ENCODE measurements at places on chromosomes 1 and 21.

GRCh38 chr1:204079608-204079999 lies 6.7 kb downstream of the SOX13 start:
- peak; percentile 35 for DNase-seq

DNA sequence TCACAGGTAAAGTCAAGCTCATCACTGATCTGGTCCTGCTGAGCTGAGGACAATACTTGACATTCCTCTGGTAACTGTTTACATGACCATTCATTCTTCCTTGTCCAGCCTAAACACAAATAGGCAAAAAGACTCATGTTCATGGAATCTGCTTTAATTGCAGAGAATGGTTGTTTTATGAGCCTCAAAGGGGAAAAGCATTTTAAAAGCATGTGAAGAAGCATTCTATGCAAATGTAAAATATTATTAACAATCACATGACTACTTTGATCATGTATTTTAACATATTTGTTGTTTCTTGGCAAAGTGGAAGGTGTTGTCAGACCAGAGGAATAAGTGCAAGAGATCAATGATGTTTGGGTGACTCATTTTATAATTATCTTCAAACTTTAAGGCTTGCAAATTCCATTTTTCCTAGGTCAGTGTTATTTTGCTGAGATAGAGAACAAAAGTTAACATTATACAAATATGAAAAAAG lies 133.7 kb downstream of the RUNX1 start:
- no peak for DNase-seq

DNA sequence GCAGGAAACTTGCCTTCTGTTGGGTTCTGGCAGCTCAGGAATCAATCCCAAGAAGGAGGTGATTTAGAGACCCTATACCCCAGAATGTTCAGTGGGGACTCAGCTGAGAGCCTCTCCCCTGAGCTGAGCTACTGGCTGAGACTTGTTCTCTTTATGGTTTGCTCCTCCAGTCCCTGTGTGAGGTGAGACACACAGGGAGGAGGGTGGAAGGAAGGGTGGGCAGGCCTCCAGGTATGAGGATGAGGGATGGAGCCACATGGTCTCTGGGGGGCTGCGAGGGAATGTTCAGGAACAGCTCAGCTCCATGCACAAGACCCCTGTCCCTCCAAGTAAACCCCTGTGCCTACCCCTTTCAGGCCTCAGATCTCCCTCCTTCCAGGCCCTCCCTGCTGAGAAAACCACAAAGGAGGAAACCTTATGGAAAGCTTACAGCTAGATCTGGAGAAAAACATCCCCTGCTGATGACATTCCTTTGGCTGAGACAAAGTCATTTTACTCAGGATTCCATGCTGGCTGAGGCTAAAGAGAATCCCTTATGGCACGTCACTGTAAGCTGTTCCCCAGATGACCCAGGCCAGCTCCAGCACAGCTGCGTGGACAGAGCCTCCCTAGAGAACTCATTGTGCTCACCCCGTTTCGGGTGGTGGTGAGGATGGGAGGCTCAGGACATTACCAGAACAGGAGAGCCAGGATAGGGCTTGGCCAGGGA lies 91.5 kb upstream of the IPO9 start:
- DNase-seq, result no peak

GRCh38 chr1:245585252-245585959 lies 430.6 kb downstream of the KIF26B start:
- DNase-seq, result peak; percentile 88

DNA sequence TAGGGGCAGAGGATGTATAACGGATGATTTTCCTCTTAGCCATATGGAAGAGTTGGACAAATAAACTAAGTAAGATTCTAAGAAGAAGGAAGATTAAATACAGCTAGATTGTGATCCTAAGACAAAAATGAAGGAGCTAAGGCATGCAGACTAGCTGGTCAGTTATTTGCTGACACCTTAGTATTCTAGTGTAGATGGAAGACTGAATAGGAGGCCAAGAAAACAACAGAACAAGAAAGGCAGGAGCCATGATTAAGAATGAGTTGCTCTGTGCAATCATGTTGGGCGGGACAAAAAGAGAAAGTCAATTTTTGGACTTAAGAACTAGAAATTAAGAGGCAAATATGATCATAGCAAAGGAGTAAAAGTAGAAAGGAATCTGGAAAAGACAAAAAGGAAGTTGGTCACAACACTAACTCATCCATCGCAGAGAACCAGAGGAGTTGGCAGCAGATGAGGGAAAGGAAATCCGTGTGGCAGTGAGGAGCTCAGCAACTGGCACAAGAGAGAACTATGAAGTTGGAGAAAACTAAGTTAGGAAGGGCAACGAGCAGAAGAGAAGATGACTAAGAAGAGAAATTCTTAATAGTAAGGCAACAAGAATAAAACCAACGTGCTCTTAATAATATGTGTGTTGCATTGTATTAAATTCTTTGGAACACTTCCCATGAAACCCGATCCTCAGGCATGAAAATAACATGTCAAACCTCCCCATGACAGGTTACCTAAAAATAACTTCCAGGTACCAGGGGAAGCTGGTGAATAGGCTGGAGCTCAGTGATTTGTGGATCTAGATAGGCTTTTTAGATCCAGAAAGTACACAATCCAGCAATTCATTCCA lies 234.4 kb downstream of the LTN1 start:
- no peak for DNase-seq

DNA sequence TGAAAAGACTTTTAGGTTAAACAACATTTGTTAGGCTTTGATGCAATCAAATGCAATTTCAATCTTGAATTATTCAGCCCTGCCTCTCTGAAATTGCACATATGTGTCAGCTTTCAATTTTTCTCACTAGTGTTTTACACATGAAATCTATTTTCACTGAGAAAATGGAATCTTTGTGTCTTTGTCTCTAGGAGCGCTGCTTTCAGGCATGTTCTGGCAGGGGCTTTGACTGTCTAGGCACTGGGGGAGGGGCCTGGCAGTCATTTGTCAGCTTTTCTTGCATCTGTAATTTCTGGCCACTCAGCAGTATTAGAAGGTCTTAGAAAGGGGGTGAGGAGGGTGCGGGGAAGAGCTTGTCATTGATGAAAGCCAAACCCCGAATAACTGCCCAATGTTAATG lies 264.4 kb downstream of the PTPRC start:
- no peak for DNase-seq
